Psoas muscle (tissue), 8 donors: ENCODE measurements at places on chromosomes 5 and 9. TPM values are rescaled to one million over a fixed set of nuclear protein-coding genes. Genes with fewer than 3 reads are reported as not detected.

GRCh38 chr5:168312606-168313295 lies 21.3 kb downstream of the WWC1 start:
- no peak for DNase-seq

Gene AHRR
- total RNA-seq: 0.45 TPM

DNA sequence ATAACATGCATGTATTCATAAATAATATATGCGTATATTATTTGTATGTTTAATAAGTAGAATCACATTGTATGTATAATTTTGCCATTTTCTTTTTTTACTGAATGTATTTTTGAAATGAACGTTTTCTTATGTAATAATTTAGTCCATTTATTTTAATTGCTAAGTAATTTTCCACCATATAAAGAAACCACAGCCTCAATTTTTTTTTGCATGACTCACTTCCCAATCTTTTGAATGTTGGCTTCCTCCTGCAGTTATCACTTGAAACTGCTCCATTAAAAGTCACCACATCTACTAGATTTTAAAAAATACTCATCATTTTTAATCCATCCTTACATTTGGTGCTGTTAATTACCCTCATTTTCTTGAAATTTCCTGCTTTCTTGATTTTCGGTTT lies 363.3 kb upstream of the MEF2C start:
- no peak for DNase-seq

DNA sequence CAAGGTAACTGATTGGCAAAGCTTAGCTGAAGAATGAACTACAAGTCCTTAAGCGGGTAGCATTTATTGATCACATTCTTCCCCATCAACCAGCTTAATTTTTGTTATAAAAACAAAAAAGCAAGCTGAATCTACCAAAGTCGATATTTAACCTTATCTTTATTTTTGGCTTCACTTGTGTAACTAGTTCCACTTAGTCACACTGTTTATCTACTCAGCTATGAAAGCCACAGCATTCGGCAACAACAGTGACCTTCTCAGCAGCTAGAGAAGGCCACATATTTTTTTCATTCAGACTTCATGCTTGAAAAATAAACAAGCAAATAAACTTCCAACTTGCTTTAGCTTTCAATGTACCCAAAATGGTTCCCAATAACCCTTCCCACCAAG lies 69.4 kb downstream of the KLHL3 start:
- no peak for DNase-seq

- DNase-seq: no peak
Observed at GRCh38 chr5:58497921-58498320, 6.7 kb downstream of the GAPT start.

Gene ADAMTS16
- 0.08 TPM for total RNA-seq

Gene SH2D3C
- total RNA-seq: 10.0 TPM

- DNase-seq: no peak
Observed at GRCh38 chr5:130251931-130252330, 347.7 kb downstream of the CHSY3 start.

Gene UBAC1
- 233 TPM for total RNA-seq

- DNase-seq: no peak
Observed at GRCh38 chr5:96049398-96050272, 88.0 kb upstream of the ELL2 start.

DNA sequence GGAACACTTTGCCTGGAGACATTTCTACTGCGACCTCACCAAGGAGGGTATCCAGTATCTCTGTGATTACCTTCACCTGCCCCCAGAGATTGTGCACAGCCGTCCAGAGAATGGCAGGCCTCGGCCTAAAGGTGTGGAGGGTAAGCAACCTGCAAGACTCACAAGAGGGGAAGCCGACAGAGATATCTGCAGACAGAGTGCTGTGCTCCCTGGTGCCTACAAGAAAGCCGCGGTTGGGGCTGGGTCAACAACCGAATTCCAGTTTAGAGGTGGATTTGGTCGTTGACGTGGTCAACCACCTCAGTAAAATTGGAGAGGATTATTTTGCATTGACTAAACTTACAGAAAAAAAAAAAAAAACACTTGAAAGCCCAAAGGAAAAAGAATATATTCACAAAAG lies 107.8 kb upstream of the ISL1 start:
- no peak for DNase-seq

Gene FBP1
- total RNA-seq: 0.51 TPM

Gene FRMD3
- total RNA-seq: 41.0 TPM

DNA sequence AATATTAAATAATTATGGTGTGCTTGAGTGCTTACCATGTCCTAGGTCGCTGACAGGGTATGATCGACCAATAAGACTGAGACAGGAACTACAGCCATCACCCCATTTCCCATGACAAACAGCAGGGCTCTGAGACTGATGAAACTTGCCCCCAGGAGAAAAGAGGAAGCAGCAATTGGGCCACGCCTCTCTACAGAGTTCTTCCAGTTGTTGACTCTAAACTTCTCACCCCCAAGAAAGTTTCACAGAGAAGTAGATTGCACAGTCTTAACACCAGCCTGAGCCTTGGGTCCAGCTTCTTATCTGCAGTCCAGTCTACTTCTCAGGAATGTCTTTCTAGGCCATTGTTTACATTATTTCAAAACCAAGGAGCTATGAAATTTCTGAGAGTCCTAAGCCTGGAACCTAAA lies 182.2 kb upstream of the ANKRD55 start:
- DNase-seq: peak; percentile 28

GRCh38 chr9:70630971-70631370 lies 216.5 kb upstream of the KLF9 start:
- no peak for DNase-seq

Gene C5orf52
- not detected for total RNA-seq

DNA sequence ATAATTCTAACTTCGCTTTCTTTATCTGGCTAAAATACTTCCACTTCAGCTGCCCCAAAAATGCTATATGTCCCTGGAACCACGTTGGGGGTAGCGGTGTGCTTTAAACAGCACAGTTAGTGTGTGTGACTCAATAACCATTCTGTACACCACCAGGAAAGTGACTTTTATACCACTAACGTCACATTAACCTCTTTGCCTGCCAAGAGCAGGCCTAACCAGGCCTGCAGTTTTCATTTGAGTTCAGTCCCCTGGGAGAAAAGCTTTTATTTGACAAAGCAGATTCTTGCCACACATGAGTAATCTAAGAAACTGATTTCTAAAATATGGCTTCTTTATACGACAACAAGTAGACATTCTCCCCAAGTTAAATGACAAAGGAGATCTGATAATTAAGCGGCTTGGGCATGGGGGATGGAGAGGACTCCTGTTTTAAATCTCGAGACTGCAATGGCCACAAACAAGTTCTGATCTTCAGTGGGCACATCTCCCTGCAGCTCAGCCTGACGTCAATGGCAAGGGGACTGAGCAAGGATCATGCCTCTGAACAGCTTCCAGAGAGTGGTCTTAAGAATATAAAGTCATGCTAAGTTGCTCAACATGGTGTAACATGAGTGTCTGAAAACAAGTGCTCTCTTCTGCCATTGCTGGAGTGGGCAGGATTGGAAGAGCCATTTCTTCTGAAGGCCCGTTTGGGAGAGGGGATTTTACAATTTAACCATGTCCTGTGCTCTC lies 91.8 kb downstream of the GLIS3 start:
- DNase-seq: no peak

GRCh38 chr5:88785746-88786565 lies 97.0 kb downstream of the MEF2C start:
- no peak for DNase-seq

Gene F2RL2
- not detected for total RNA-seq

Gene TLX3
- total RNA-seq: not detected

Gene S1PR3
- total RNA-seq: 5.2 TPM

GRCh38 chr9:83708515-83709158 lies 879 bp upstream of the UBQLN1 start:
- DNase-seq: peak; percentile 91

- no peak for DNase-seq
Observed at GRCh38 chr9:111898331-111899096, 1.9 kb downstream of the UGCG start.

DNA sequence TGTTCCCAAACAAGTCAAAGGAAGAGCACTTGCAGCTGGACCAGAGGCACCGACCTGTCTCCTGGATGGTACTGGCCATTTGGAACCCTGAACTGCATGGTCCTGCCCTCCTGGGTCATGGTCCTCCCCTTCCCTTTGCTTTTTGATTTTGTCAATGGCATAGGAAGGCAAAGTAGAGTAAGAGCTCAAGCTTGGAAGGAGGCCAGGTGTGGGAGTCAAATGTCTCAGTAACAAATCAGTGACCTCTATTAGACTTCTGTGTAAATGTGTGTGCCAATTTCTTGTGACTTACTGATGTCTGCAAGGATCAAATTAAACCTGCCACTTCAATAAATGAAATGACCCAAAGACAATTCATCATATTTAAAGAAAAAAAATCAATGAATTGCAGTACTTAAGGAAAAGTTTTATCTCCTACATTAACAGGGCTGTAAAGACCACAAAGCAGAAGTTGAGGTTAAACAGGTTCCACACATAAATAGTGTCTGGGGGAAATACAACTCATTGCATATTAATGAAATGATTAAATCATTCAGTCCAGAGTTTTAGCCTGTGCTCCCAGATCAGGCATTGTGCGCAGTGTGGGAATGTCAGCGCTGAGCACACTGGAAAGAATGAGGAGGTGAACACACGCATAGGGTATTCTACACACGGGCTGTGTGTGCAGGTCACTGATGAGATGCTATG lies 32.7 kb downstream of the OSMR start:
- no peak for DNase-seq

DNA sequence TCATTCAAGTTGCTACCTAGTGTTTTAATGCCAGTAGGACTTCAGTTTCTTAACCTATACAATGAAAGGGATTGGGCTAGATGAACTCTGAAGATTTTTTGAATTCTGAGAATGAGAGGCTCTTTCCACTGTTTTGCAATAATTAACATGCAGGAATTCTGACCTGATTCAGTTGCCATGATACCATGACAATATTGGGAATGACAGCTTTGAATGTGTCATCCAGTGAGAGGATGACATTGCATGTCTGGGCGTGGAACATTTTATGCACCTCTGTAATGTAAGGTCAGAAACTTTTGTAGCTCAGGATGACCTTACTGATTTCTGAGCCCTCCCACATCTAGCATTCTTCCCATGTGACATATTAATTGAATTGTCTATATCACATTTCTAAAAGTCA lies 30.6 kb upstream of the SPINK5 start:
- DNase-seq: no peak

DNA sequence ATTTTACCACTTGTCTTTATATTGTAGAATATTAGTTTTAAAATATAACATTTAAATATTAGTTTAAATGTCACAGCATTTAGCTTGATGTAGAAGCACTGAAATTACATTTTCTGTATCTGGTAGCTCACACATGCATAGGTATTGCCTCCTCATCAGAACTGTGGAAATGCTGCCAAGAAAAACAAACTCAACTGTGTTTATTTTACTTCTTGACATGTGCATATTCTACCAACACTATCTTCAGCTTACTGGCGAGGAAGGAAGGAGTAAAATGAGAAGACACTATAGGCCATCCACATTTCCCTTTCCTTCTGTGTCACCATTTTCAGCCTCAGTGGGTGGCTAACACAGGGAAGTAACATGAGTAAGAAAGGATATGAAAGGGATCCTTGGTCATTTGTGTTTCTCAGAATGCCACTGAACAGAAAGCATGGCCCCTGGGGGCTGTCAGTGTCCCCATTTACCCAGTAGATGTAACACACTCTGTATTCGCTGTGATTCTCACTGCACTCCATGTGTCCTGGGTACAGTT lies 81.0 kb upstream of the HTR4 start:
- no peak for DNase-seq

DNA sequence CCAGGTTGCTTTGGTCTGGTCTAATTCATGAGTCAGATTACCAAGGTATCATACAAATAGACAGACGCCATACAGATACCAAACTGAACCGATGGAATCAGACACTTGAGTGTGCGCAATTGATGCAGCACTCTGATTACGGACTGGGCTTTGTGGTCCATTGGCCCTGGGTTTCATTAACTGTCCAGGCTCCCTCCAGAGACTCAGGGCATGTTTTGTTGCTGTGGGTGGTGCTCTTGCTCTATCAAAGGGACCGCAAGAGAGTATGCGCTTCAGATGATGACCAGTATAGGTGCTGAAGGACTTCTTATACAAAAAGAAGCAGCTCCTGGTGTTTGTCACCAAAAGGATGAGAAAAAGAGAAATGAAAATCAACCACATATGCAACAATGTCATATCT lies 36.9 kb upstream of the ANKRD55 start:
- DNase-seq: no peak

DNA sequence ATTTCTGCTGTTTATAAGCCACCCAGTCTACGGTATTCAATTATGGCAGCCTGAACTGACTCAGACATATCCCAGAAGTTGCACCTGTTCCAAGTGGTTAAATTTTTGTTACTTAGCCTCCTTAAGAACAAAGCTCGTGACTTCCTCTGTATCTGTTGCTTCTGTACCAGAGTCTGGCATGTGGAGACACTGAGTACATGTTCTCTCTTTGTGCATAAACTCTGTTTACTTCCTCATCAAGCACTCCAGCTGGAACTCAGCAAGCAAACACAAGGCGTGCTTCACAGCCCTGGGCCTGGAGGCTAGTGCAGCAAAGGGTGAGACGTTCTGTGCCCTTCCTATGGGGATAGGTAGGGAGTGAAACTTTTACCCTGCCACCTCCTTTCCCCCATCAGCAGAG lies 19.0 kb downstream of the C9orf152 start:
- DNase-seq: no peak

Gene FOXD4L6
- total RNA-seq: not detected

- DNase-seq: no peak
Observed at GRCh38 chr5:43540746-43541145, 16.1 kb downstream of the PAIP1 start.

Gene MEIKIN
- 0.77 TPM for total RNA-seq

Gene HOMER1
- total RNA-seq: 38.1 TPM

GRCh38 chr5:154421868-154422267 lies 23.9 kb upstream of the SAP30L start:
- no peak for DNase-seq

Gene FKBP15
- 13.6 TPM for total RNA-seq

GRCh38 chr9:129006328-129007034 lies 21.6 kb downstream of the SH3GLB2 start:
- peak; percentile 85 for DNase-seq

- DNase-seq: no peak
Observed at GRCh38 chr9:15018096-15018637, 107.9 kb upstream of the FREM1 start.

GRCh38 chr9:9100070-9100469 lies 1300.5 kb upstream of the DMAC1 start:
- no peak for DNase-seq

GRCh38 chr9:38368731-38369130 lies 23.8 kb upstream of the ALDH1B1 start:
- no peak for DNase-seq

DNA sequence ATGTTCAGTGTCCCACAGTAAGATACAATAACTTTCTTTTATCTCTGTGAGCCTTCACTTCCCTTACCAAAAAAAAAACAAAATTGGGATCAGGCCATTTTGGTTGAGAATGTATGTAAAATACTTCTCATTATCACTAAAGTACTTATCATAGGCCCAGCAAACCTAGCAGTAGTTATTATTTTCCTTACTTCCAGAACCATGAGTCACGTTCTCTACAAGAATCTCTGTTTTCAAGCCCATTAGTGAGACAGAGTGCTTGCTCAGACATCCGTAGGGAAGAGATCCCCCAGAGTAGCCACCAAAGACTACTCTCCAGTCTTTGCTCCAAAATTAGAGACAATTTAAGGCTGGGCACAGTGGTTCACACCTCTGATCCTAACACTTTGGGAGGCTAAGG lies 103.9 kb upstream of the NR5A1 start:
- DNase-seq: no peak

GRCh38 chr9:89246840-89247239 lies 64.2 kb upstream of the CKS2 start:
- no peak for DNase-seq

GRCh38 chr9:98378206-98378780 lies 122.8 kb upstream of the TBC1D2 start:
- DNase-seq: no peak

- peak; percentile 77 for DNase-seq
Observed at GRCh38 chr9:119052339-119053030, 316.8 kb downstream of the BRINP1 start.
